Stimulated activated CD4-positive, alpha-beta T cell treated with anti-CD3 and anti-CD28 coated beads, TNF-alpha, amount 100 ng/mL, for 4 hours (primary cell): ENCODE measurements at places on chromosomes 7 and 10.

GRCh38 chr10:110305767-110306451, 1.2 kb upstream of the SMNDC1 start:
- DNase-seq: peak; percentile 24

GRCh38 chr10:75150656-75151055, 39.2 kb downstream of the SAMD8 start:
- DNase-seq: no peak

GRCh38 chr10:6999232-6999925, 411.5 kb downstream of the SFMBT2 start:
- no peak for DNase-seq

- DNase-seq: no peak
These were observed 94.5 kb downstream of the PDGFA start for GRCh38 chr7:424961-425793.

- DNase-seq: no peak
These were observed 62.4 kb downstream of the PRKAG2 start for GRCh38 chr7:151814400-151815009.

DNA sequence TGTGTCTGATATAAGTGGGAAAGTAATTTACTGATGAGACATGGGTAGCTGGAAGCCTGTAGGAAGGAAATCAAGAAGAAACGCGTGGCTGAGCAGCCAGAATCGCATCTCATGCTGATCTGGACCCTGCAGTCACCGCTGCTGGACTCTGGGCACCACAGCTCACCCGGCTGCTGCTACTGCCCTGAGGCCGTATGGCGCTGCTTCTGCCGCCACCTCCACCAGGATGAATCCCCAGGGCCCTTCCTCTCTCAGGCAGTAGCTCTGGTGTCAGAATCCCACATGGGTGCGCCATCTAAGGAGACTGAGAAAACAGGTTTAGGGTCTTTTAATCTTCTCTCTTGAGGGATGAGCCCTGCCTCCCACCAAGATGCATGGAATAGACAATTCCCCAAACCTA, 70.3 kb upstream of the AGK start:
- no peak for DNase-seq

GRCh38 chr7:42210333-42210732, 26.7 kb downstream of the GLI3 start:
- DNase-seq: no peak

- no peak for DNase-seq
These were observed 5.7 kb upstream of the PRR15 start for GRCh38 chr7:29557954-29558353.

- DNase-seq: no peak
These were observed 66.3 kb downstream of the MPP7 start for GRCh38 chr10:28236591-28236990.

DNA sequence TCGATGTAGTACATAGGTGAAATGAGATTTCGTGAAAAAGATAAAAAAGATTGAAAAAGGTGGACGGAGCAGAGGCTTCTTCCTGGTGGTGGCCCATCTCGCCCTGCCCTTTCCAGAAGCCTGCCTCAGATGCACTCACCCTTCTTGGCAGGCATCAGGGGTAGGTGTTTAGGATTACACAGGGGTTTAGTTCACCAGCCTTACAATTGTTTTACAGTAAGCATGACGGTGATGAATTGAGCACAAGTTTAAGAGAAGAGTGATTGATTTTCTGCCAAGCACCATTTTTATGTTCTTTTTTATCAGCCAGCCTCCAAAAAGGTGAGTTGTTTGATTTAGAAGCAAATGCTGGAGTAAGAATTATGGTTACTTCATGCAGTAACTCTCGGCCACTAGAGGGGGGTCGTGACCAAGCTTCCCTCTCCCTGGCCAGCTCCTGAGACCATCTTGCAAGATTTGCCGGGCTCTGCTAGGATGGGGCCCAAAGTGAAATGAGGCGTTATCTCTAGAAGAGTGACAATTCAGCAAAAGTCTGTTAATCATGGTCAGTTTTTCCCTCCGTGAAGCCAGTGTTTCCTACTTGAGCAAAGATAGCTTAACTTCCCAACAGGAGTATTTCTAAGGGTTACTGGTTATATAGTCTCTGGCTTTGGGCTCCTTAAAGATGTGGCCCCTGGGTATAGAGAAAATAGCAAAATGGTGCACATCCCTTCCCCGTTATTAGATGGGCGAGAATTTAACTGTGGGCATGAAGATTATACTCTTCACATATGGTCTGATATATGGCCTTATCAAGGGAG, 228.8 kb downstream of the BMPER start:
- no peak for DNase-seq

DNA sequence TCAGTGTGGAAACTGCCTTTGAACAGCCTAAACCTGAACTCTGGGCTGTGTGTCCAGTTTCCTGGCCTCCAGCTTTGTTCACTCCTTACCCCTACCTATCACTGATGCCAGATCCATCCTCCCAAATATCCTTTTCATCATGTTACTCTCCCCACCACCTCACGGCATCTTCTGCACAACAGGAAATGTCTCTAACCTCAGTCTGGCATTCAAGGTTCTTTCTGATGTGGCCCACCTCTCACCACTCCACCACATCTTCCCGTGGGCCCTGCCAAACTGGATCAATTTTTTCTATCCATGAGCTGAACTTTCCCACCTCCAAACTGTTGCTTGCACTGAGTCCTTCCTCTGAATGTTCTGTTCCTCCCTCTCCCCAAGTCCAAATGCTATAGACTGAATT, 35.8 kb upstream of the MAP3K8 start:
- no peak for DNase-seq

GRCh38 chr7:37488163-37488764, 39.6 kb upstream of the ELMO1 start:
- DNase-seq: no peak

- DNase-seq: no peak
These were observed 112.3 kb downstream of the BTRC start for GRCh38 chr10:101466016-101466912.

DNA sequence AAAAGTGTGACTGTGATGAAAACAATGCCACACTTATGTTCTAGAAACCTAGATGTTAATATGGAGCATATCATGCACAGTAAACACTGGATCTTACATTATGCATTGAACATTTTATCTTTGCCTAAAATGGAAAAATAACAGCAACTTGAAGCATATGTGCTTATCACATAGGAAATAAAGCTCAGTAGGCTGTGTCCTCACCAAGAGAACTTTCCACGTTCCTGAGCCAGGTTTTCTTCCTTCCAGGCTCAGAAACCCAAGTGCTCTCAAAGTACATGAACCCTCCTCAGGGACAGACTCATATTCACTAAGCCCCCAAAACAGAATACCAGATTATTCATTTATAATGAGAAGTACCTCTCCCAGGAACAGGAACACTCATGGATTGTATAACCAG, 79.4 kb upstream of the PRKAR2B start:
- DNase-seq: no peak
